ENCODE measurements at places on chromosomes 2 and 18.

DNA sequence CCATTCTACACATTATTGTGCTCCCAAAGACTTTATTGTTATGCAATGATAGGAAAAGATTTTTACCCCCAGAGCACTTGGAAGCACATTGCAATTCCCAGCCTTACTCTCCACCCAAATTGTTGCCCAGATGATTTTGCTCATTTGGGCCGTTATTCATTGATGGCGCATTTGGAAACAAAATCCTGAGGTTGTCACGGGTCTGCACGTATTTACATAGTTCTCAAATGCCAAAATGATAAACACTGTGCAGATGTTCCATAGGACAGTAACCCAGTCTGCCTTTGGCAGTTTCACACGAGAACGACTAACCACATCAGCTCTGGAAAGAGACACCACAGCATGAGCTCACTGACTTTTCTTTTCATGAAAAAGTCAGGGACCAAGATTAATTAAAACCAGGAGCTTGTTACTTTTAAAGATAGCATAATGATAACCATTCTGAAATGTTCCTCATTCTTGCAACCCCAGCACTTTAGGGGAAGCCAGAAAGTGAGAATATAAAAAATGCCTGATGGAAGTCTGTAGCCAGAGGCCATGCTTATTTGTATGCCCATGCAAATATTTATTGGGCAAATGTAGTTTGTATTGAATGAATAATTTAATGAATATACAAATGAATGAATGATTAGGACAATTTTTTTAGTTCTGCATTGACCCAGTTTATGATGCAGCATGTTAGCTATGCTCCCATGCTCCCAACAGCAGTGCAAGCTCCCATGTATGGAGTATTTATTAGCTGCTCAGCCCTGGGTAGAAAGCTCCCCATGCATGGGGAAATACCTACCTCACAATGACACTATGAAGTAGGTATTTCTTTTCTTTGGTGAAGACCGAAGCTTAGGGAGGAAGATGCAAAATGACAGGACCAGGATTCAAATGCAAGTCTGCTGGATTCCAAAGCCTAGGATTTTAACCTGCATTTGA lies 84.6 kb downstream of the MAIP1 start:
- no peak for DNase-seq

- peak; percentile 80 for DNase-seq
These were observed 364.8 kb downstream of the TGIF1 start for GRCh38 chr18:3814816-3815215.

- DNase-seq = no peak
These were observed 5.1 kb upstream of the ODC1 start for GRCh38 chr2:10452956-10453904.

GRCh38 chr2:105177536-105178254 lies 63.8 kb upstream of the GPR45 start:
- no peak for DNase-seq

GRCh38 chr18:35089891-35090550 lies 48.8 kb downstream of the MAPRE2 start:
- peak; percentile 22 for DNase-seq

- no peak for DNase-seq
These were observed 51.9 kb upstream of the ODC1 start for GRCh38 chr2:10499911-10500521.

GRCh38 chr2:189608795-189609422 lies 28.3 kb upstream of the SLC40A1 start:
- DNase-seq = peak; percentile 77

DNA sequence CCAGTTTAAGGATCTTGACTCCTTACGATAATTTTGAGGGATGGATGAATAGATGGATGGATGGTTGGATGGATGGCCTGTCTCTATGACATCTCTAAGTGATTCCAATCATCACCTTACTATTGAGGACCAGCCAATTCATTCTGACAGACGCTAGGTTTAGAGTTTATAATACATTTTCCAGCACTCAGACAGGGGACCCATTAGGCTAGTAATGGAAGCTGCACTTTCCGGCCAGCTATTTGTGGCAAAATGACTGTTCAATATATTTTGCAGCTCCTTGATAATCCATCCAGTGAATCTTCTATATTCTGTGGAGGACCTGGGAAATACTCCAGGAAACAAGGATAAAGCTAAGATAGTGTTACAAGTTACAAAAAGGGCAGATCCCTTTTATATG lies 262.9 kb downstream of the TDRD15 start:
- no peak for DNase-seq

- no peak for DNase-seq
These were observed 28.5 kb downstream of the SLC66A2 start for GRCh38 chr18:79922971-79923411.

- no peak for DNase-seq
These were observed 58.3 kb downstream of the MRPL33 start for GRCh38 chr2:27829791-27830190.

- no peak for DNase-seq
These were observed 47.1 kb downstream of the LRRTM1 start for GRCh38 chr2:80257450-80257849.

DNA sequence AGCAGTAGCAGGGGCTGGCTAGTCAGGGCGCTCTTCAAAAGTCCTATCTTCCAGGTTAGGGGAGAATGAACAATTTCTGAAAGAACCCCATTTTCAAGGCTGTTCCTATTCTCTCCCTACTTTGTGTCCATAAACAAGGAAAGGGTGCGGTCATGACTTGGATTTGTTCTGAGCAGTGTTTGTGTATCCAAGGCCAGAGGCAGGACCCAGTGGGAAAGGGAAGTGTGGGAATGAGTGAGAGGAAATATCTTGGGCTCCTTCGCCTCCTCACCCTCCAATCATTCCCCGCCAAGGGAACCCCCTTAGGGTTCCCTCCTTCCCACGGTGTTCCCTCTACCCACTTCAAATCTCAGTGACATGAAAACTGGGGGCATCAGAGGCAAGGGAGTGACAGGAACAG lies 25.5 kb upstream of the SPTBN1 start:
- DNase-seq = no peak

DNA sequence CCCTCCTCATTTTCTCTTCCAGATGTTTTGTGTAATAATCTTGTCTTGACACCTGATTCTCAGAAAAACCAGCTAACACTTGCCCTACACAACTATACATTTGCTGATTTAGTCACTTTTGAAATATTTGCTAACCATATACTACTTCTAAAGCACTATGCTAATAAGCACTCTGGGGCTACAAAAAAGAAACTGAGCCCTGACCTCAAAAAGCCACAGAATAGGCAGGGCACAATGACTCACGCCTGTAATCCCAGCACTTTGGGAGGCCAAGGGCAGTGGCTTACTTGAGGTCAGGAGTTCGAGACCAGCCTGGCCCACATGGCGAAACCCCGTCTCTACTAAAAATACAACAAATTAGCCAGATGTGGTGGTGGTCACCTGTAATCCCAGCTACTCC lies 266.0 kb downstream of the RAD51AP2 start:
- DNase-seq = no peak

DNA sequence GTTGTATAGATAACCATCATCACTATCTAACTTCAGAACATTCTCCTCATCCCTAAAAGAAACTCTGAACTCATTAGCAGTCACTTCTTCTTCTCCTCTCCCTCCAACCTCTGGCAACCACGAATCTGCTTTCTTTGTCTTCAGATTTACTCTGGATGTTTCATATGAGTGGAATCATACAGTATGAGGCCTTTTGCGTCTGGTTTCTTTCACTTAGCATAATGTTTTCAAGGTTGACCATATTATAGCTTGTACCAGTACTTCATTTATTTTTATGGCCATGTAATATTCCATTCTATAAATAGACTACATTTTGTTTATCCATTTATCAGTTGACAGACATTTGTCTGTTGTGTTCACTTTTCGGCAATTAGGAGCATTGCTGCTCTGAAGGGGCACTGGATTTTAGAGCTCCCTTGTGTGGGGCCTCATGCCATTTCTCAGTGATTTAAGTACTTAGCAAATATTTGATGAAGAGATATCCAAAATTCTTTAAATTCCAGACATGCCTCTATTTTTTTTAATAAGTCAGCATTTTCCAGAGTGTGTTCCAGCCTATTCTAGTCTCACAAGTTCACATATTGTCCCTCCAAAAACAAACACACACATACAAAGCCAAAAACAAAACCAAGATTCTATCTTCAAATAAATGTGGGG lies 22.5 kb upstream of the MAP3K20 start:
- DNase-seq = peak; percentile 45

DNA sequence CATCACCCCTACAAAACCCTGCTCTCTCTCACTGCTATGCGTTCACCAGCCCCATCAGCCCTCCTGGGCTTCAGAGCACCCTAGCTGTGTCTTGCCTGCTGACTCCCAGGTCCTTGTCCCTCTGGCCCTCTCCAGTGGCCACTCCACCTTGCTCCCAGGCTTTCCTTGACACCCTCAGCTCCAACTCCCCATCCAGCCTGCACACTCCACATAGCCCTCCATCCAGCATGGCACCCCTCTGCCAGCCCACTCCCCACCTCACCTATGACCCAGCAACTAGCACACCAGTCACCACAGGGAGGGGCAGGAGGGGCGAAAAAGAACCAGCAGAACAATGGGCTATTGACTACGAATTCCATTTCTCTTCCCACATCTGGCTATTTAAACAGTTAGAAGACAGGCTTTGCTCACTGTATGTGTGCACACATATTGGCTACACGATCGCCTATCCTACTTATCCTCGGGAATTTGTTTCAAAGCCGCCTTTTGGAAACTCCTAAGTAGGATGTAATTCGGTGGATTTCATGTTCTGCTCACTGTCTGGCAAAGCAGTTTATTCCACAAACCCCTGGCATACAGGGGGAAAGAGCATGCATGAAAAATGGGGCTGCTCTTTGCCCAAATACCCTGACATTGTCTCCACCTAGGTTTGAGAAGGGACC lies 195.3 kb downstream of the SMAD2 start:
- DNase-seq = no peak

DNA sequence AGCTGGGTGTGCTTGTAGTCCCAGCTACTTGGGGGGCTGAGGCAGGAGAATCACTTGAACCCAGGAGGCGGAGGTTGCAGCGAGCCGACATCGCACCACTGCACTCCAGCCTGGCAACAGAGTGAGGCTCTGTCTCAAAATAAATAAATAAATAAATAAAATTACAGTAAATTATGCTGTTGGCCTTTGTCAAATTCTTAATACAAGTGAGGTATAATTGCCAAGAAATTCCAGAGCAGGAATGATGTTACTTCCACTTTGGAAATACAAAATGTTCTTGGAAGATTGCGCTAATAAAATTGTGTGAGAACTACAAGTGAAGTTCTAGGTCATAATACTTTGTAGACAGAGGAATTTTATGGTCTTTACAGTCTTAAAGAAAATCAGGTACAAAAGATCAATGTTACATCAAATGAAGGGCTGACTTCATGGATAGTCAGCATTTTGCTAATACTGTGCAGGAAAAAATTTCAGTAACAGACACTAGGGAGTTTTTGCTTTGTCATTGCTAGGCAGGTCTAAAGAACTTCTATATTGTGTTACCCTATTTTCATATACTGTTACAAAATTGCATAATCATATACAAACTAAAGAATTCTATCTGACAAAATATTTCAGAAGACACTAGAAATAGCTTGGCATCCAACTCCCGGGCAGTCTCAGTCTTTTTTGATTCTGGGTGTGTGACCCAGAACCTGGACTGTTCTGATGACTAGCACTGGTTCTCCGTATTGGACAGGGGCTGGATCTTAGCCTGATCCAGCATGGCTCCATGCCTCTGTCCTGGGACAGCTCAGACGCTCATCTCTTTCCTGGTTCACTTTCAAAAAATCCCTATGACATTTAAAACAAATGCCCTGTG lies 76.0 kb upstream of the STK17B start:
- no peak for DNase-seq

DNA sequence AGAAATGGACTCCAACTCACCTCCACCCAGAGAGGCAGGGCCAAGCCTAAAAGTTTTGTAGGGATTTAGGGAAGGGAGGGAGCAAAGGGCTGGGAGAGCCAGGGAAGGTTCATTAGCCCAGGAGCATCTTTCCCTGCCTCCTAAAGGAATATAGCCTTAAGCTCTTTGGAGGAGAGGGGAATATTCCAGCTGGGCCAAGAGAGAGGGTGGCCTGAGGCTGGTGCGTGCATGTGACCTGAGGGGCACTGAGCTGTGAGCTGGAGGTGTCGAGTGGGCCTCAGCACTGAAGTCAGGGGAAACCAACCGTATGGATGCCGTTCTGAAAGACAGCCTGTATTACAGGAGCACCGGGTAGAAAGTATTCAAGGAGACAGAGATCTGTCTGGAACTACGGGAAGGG lies 112.6 kb downstream of the KLHL29 start:
- no peak for DNase-seq

DNA sequence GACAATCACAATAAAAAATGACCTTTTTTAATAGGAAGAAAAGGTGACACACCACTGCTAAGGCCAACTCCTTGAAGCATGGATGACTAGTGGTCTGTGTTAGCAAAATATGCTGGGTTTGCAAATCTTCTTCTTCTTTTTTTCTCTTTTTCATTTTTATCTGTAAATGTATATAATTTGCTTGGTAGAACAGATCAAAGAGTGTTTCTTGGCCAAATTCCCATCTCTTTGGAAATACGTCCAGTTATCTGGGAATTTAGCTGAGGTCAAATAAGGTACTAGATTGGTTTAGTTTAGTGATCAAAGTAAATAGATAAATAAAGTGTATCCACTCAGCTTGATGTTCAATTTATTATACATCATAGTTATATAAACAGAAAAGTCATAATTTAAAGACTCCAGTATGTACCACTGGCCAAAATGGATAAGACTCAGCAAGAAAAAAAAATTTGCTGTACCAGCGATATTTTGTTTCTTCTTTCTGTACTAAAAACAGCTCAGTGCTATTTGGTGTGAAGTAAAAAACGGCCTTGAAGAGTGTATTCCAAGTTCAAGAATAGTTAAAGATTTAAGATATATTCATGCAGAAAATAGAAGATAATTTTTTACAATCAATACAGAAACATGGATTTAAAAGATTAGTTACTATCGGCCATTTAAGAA lies 738.6 kb upstream of the PIK3C3 start:
- DNase-seq = no peak

DNA sequence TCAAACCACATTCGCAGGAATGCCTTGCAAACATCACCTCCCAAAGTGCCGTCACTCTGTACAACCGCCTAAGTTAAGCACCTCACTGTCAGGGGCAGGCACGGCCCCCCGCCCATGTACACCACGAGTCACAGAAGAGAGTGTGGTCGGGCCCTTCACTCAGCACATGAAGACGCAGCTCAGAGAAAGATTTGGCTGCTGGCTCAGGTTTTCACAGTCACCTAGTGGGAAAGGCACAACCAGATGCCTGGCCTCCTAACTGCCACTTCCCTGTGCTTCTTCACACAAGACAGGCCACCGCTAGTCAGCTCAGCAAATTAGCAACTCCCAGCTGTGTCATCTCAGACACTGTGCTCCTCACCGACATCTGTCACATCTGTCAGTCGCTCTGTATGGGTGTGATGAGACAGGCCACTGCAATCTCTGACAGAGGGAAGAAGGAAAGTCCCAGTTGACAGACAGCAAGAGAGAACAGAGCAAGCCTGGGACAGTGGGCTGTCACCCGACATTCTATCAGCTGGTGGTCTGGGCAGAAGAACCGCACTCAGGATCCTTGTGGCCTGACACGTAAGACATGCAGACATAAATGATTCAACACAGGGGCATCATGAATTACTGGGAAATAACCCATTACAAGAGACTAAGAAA lies 60.8 kb downstream of the CRACDL start:
- DNase-seq = no peak
